ENCODE measurements at places on chromosomes 3 and 15. TPM values are rescaled to one million over a fixed set of nuclear protein-coding genes. Genes with fewer than 3 reads are reported as not detected.

- DNase-seq: no peak
- no peak overlapping the region for H3K27ac ChIP-seq
- no peak overlapping the region for H3K4me3 ChIP-seq
- no peaks in the 10 kb centered on the region for H3K36me3 ChIP-seq
- no peaks in the 10 kb centered on the region for H3K27me3 ChIP-seq
Observed at GRCh38 chr3:18080198-18080689, 337.8 kb upstream of the TBC1D5 start.

- no peaks in the 10 kb centered on the region for H3K36me3 ChIP-seq
- peak; percentile 90 for DNase-seq
- no peaks in the 10 kb centered on the region for H3K27me3 ChIP-seq
- H3K4me3 ChIP-seq: no peak overlapping the region
- peaks cover 56% of the 10 kb centered on the region for H3K4me1 ChIP-seq
Observed at GRCh38 chr15:85404918-85405866, 24.8 kb downstream of the AKAP13 start.

DNA sequence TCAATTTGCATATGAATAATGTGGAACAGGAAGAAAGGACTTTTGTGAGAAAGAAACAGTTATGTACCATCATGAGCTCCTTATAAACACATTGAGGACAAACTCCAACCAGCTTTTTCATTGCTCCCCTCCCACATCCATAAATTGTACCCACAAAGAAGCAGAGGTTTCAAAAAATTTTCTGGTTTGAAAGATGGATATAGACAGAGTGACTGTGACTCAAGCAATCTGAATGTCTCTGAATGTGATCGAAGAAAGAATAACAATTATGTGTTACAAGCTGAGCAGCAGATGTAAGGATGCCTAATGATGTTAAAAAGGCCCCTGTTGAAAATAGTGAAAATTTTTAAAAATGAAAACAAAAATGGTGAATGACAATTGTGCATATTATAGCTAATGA is 127.4 kb downstream of the TFG start:
- no peaks in the 10 kb centered on the region for H3K4me1 ChIP-seq
- H3K27me3 ChIP-seq: no peaks in the 10 kb centered on the region
- H3K36me3 ChIP-seq: no peaks in the 10 kb centered on the region
- no peak overlapping the region for H3K27ac ChIP-seq

DNA sequence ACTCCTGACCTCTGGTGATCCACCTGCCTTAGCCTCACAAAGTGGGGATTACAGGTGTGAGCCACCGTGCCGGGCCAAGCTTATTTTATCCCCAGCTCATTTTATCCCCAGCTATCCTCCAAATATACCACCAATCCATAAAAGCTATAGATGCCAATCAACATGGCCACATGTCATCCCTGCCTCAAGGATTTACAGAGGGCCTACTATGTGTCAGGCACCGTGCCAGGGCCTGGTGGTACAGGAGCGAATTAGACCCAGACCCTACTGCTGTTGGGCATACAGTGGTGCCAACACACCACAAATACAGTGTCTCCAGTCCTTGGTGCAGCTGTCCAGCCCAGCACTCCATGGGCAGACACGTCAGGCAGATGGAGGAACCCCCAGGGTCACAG is 73.4 kb downstream of the SCN5A start:
- no peaks in the 10 kb centered on the region for H3K36me3 ChIP-seq
- DNase-seq: no peak
- no peaks in the 10 kb centered on the region for H3K4me1 ChIP-seq
- no peaks in the 10 kb centered on the region for H3K27me3 ChIP-seq

DNA sequence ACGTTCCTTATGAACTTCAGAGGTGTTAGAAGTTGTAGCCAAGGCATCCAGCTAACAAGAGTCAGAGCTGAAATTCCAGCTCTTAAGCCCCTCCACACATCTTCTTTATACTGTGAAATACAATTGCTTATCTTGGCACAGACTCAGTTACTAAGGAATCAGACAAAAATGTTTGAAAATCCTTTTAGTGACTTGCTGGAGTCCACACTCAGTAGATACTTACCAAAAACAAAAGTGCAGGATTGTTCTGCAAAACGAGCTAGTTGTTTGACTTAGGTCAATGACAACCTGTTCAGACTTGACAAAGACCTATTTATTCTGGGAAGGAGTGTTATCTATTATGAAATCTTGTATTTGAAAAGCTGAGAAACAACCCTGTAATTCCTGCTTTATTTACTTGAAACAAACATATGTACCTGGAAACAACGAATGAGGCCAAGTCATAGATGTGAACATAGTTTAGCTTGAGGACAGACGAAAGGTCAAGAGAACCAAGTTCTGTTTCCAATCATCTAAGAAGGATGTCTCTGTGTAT is 38.5 kb downstream of the B3GNT5 start:
- H3K4me3 ChIP-seq: no peak overlapping the region
- DNase-seq: peak; percentile 55
- peaks cover 10% of the 10 kb centered on the region for H3K4me1 ChIP-seq
- H3K36me3 ChIP-seq: no peaks in the 10 kb centered on the region
- no peaks in the 10 kb centered on the region for H3K27me3 ChIP-seq

- peaks cover 5% of the 10 kb centered on the region for H3K27me3 ChIP-seq
- no peaks in the 10 kb centered on the region for H3K36me3 ChIP-seq
- DNase-seq: no peak
- peak overlapping the region; percentile 4 for H3K27ac ChIP-seq
- peaks cover 12% of the 10 kb centered on the region for H3K4me1 ChIP-seq
Observed at GRCh38 chr15:47812470-47812999, 95.2 kb downstream of the SEMA6D start.

- no peak for DNase-seq
- H3K4me3 ChIP-seq: no peak overlapping the region
- H3K36me3 ChIP-seq: no peaks in the 10 kb centered on the region
- H3K4me1 ChIP-seq: no peaks in the 10 kb centered on the region
- H3K27ac ChIP-seq: no peak overlapping the region
Observed at GRCh38 chr3:64072126-64072525, 48.8 kb upstream of the PSMD6 start.

GRCh38 chr3:43076857-43077256 is 29.0 kb downstream of the POMGNT2 start:
- peaks cover 2% of the 10 kb centered on the region for H3K27me3 ChIP-seq
- H3K4me1 ChIP-seq: no peaks in the 10 kb centered on the region

ARNT2 gene
- total RNA-seq: 0.20 TPM

DNA sequence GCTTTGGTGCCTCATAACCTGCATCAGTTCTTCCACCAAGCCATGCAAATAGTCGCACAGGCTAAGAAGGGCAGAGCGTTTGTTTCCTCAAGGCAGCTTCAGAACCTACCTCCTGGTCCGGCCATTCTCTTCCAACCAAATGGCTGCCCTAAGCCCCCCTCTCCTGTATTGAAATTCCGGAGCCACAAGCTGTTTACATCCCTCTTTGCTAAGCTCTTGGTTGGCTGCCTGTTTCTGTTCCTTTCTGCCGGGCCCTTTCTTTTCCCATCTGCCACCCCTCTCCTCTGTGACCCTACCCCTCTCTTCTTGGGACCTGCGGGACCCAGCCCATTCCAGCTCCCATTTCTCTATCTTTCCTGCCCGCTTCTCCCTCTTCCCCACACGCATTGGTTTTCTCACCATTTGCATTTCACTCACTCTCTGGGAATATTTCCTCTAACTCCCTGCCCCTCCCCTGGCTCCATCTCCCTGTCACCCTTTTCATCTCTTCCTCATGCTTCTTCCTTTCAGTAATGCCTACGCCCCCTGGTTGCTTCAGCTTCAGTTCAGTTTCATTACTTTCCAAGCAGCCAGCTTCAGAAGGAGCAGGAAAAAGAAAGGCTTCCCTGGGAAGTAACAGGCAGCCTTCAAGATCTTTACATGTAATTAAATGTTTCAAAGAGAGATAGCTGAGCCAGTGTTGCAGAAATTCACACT is 113.5 kb downstream of the RAB11A start:
- no peaks in the 10 kb centered on the region for H3K36me3 ChIP-seq
- no peak overlapping the region for H3K4me3 ChIP-seq
- no peaks in the 10 kb centered on the region for H3K4me1 ChIP-seq
- H3K27me3 ChIP-seq: peaks cover 25% of the 10 kb centered on the region
- no peak for DNase-seq

Measured in endothelial cell of umbilical vein (primary cell).